NCI-H510A (cell line): ENCODE measurements at places on chromosomes 16 and 17.
A peak's percentile ranks its signal among the peaks of the same experiment; 100 is the strongest.

- no peak for DNase-seq
These were observed 77.9 kb downstream of the MAP2K4 start for GRCh38 chr17:12098568-12098967.

GRCh38 chr16:88375996-88376834 lies 6.5 kb upstream of the ZNF469 start:
- DNase-seq = no peak

- no peak for DNase-seq
These were observed 13.3 kb downstream of the GPRC5C start for GRCh38 chr17:74445158-74445557.

DNA sequence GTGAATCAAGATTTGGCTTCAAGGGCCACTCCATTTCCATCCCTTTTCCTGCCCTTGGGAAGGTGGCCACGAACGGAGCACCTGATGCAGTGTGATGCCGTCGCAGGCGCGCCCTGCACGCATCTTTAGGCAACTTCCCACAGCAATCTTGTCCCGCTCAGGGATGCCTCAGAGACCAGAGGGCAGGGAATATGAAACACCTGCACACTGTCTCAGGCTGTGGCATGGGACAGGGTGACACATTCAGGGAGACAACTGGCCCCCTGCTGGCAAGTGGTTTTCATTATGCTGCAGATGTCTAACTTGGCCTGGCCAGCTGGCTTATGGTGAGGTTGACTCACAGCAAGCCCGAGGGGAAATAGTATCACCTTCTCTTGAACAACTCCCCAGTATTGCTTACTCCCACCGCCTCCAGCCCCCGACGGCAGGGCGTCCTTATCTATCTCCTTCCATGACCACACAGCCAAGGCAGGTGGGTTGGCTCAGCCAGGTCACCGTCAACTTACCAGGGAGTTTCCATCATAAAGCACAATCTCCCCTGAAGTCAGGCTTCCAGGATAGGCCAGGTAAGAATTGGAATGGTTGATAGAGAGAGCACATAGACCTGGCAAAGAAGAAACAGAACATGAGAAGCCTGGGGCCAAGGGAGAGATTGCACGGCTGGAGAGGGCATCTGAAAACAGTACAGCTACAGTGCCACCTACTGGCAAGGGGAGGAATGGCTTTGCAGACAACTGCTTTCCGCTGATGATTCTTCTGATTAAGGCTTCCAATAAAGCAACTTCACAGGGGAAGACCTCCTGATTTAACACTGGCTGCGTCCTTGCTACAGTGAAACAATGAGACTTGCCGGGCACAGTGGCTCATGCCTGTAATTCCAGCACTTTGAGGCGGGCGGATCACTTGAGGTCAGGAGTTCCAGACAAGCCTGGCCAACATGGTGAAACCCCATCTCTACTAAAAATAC lies 21.1 kb downstream of the WIPI1 start:
- peak; percentile 61 for DNase-seq

GRCh38 chr16:2147378-2147777 lies 1.0 kb upstream of the RAB26 start:
- no peak for DNase-seq

GRCh38 chr17:77755410-77755963 lies 203.0 kb upstream of the TNRC6C start:
- no peak for DNase-seq

- no peak for DNase-seq
These were observed 14.4 kb upstream of the ABCC3 start for GRCh38 chr17:50620237-50620636.

- DNase-seq = no peak
These were observed 23.7 kb downstream of the MAP3K3 start for GRCh38 chr17:63645775-63646487.

DNA sequence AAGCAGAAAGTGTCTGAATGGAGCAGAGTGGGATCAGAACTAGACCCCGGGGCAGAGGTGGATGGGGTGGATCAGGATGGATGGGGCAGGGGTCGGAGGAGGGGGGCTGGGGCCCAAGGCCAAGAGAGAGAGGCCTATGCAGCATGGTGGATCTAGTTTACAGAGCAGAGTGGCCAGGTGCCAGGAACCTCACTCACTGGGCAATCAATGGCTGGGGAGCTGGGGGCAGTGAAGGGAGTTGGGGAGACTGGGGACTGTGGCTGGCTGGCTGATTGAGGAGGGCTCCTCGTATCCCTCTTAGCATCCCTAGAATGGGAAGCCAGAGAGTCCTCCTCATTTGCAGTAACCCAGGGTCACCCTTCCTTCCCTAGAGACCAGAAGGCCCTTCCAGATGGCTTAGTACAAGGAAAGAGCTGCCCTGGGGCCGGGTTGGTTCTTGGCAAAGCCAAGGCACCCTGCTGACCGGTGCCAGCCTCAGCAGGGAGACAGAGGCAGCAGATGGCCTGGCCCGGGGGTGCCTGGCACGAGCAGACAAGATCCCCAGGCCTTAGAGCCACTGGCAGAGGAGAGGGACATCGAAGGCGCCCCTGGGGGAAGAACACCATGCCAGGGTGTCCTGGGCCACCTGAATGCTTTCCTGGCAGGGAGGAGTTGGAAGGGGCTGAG lies 36.8 kb downstream of the SRCIN1 start:
- no peak for DNase-seq

GRCh38 chr16:85321509-85322271 lies 209.4 kb upstream of the CIBAR2 start:
- no peak for DNase-seq
